ENCODE measurements at places on chromosomes 2 and 18. TPM values are rescaled to one million over a fixed set of nuclear protein-coding genes. Genes with fewer than 3 reads are reported as not detected.

DNA sequence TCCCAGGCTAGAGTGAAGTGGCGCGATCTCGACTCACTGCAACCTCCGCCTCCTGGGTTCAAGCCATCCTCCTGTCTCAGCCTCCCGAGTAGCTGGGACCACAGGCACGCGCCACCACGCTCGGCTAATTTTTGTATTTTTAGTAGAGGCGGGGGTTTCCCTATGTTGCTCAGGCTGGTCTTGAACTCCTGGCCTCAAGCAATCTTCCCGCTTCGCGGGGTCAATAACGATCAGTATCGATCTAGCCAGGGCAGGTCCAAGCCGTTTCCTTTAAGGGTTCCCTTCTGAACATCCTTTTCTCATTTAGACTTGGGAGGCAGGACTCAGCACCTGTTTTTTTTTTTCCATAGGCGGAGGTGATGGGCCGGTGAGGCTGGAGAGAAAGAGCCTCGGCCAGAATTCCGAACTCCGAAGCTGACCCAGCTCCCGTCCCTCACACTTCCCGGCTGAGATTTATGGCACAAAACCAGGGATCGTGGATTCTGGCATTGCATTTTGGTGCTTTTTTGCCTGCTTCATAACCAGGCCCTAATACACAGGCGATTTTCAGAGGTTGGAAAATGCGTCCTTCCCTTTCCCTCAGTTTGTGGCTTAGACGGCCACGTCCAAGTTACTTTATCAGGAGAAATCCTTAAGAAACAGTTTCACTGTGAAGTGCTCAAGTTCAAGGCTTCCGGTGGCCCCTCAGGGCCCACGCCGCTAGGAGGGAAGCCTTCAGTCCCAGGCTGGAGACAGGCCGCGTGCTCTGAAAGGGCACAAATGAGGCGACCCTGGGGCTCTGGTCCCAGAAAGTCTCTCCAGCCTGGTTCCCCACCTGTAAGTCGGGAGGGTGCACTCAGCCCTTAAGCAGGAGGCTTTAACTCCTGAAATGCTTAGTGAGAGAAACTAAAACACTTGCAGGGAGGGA lies 998 bp upstream of the SLC66A3 start:
- DNase-seq, result no peak

DNA sequence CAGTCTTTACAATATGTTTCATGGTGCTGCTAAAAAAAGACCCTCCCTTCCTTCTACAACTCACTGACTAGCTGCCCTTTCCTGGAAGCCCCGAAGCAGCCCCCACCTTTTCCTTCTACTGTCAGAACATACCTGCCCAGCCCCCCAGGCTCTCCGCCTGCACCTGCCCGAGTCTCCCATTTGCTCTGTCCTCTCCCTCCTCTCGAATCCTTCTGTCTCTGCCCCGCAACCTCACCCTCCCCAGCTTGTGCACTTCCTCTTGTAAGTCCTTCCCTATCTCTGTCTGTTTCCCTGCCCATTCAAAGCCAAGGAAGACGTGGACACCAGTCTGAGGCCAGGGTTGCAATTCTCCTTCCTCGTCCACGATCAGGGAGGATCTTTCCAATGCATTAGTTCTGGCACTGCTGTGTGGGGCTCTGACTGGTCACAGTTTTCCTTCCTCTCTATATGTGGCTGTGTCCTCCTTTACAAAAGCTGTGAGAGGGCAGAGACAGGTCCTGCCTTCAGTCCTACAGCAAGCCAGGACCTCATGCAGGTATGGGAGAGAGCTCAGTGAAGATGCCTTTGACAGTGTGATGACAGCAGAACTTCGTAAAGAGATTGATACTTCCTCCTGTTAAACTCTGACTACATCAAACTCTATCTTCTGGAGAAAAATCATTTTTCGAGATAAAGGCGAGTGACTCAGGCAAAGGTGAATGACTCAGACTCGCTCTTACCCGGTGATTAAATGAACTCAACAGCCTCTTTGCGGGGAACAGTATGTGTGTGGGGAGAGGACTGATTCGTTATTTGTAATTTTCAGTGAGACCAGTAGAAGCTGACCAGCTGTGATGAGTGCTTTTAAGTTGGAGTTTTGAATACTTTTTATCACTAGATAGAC lies 14.2 kb downstream of the TNFRSF11A start:
- no peak for DNase-seq

DNA sequence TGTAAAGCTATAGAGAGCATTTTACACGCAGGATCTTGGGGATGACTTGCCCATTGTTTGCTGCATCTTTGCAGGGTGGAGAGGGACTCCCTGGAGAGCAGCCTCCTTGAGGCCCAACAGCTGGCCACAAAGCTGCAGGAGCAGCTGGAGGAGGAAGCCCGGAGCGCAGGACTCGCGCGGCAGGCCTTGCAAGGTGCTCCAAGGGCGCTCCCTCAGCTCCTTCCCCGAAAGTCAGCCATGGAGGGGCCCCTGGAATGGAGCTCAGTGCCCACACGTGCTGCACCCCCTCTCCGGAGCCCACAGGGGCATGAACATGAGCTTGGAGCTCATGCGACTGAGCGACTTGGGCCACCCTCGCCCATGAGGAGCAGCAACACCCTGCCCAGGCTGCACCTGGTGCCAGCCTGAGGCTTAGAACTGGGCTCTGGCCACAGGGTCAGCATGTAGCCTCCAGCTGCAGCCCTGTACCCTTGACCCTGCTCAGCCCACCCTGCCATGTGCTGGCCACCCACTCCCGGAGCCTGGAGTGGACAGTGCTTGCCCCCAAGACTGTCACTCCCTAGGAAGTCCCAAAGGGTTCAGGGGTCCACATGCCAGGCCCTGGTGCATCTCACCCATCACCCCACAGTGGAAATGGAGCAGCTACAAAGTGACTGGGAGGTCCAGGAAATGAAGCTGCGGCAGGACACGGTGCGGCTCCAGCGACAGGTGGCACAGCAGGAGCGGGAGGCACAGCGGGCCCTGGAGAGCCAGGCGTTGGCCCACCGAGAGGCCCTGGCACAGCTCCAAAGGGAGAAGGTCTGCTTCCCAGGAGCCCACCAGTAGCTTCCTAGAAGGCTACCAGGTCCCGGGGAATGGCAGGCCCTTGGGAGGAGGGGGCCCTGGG lies 43.0 kb downstream of the CROCC2 start:
- DNase-seq, result peak; percentile 7

Gene KIAA2012
- total RNA-seq, result 0.76 TPM

All from uterus (tissue), 4 donors.